ENCODE measurements at places on chromosomes 12 and 14.

- no peak for DNase-seq
Measured at GRCh38 chr12:51955702-51956101, 4.2 kb downstream of the ACVR1B start.

DNA sequence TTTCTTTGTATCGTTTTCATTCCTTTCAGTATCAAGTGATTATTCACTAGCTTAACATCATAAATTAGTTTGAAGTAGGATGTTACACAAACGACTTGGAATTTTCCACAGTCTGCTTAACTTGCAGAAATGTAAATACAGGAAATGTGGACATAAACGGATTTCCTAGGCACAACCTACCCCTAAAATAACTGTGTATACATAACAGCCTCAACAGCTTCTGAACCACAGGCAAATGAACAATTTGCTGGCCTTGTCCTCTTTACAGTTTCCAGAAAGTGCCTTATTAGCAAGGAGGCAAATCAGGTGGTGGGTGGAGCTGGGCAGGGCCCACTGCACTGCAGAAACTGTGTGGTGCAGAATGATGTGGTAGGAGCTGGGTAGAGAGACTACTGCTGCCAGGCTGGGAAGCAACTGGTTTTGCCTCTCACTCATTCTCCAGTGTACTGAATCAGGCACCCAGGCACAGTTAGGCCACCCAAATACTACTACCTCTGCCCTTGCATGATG is 14.1 kb downstream of the DRAM1 start:
- no peak for DNase-seq

- no peak for DNase-seq
Measured at GRCh38 chr12:82910246-82910893, 223.7 kb downstream of the TMTC2 start.

- DNase-seq, result no peak
Measured at GRCh38 chr12:51915951-51916350, 8.6 kb downstream of the ACVRL1 start.

DNA sequence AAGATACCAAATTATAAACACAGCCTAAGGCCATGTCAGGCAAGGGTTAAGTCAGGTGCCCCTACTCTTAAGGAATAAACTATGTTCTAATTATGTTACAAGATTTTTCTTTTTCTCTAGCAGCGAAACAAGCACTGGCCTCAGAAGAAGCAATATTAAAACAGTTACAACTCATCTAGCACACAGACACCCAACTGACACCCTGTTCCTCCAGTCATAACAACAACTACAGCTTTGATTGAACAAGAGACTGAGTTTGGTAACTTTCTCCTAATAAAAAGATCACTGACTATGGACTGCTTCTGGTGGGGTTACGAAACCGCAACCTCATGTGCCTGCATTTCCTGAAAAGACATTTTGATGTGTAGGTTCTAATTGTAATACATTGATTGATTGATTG is 3.3 kb upstream of the DAO start:
- DNase-seq, result no peak

- no peak for DNase-seq
Measured at GRCh38 chr12:121190523-121191031, 19.4 kb upstream of the P2RX4 start.

DNA sequence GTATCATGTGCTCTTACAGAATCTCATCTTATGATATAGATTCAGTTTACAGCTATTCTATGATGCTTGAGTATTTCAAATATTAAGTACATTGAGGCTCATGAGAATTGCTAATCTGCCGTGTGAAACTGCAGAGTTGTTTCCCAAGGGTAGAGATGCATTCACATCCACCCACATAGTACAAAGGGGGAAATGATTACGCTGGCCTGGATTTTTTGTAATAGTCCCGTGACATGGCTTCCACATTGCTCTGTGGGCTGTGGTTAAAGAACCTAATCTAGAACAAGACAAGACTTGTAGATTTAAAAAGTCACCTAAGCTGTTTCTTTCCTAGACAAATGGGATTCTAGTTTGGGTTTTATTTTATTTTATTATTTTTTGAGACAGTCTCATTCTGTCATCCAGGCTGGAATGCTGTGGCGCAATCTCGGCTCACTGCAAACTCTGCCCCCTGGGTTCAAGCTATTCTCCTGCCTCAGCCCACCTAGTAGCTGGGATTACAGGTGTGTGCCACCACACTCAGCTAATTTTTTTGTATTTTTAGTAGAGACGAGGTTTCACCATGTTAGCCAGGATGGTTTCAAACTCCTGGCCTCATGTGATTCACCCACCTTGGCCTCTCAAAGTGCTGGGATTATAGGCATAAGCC is 13.0 kb upstream of the RIOX1 start:
- DNase-seq, result no peak

GRCh38 chr12:47415054-47415453 is 290.8 kb downstream of the RPAP3 start:
- no peak for DNase-seq

GRCh38 chr12:27305673-27306456 is 26.8 kb upstream of the BMAL2 start:
- DNase-seq, result no peak

GRCh38 chr14:100033347-100034075 is 31.7 kb upstream of the EVL start:
- no peak for DNase-seq

DNA sequence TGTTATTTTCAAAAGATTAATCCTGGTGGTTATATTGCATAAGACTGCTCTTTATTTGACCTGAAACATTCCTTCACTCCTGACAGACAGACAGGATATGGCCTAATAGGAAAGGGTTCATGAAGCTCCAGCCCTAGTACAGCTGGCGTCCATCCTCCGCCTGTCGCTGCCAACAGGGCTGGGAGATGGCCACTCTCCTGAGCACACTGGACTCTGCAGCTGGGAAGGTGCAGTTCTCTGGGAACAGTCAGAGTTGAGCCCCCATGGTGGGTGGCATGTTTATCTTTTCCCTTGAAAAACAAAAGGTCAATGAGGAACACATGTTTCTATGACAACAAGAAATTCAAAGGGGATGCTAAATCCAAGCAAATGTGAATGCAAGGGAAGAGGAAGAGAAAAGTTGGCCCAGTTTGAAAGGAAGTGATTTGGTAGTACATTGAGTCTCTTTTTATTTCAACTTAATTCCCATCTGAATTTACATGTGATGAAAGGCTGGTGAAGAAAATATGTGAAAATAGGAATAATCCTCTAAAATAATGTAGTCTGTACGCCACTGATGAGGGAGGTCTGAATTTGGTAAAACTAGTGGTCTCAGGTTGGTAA is 89.9 kb upstream of the DCN start:
- no peak for DNase-seq

- DNase-seq, result no peak
Measured at GRCh38 chr14:103155010-103155409, 31.7 kb downstream of the TNFAIP2 start.

DNA sequence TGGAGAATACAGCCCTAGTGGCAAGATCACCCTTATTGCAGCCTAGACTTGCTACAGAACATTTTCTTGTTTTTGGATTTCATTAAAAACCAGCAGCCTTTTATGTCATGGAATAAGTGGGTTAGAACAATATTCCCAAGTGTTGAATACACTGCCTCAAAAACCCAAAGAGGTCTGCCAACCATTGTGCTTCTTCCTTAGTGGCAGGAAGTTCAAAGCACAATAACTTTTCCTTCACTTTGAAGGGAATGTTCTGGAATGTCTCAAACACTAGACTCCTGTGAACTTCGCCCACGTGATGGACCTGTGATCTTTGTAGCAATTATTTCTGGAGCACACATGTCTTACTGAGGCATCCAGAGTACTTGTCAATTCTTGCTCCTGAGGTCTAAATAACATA is 8.5 kb downstream of the SLC17A8 start:
- no peak for DNase-seq

- DNase-seq, result no peak
Measured at GRCh38 chr14:35558680-35559079, 24.7 kb downstream of the INSM2 start.

- no peak for DNase-seq
Measured at GRCh38 chr14:59044707-59045106, 143.8 kb upstream of the DAAM1 start.

DNA sequence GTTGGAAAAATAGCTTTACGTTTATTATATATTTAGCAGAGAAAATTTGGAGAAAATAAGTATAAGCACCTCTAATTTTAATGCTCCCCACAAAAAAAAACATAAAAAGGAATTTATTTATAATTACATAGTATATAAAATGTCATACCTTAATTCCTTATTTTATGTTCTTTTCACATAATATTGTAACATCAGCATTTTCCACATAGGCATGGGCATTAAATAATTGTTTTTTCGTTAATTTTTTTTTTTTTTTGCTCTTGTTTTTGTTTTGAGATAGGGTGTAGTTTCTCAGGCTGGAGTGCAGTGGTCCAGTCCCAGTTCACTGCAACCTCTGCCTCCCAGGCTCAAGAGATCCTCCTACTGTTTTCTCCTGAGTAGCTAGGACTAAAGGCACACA is 329.8 kb upstream of the FOXG1 start:
- no peak for DNase-seq

- DNase-seq, result no peak
Measured at GRCh38 chr12:4567073-4567881, 5.3 kb downstream of the DYRK4 start.

GRCh38 chr12:89825591-89826449 is 117.2 kb upstream of the ATP2B1 start:
- no peak for DNase-seq

GRCh38 chr12:4203772-4204376 is 69.7 kb upstream of the CCND2 start:
- no peak for DNase-seq

DNA sequence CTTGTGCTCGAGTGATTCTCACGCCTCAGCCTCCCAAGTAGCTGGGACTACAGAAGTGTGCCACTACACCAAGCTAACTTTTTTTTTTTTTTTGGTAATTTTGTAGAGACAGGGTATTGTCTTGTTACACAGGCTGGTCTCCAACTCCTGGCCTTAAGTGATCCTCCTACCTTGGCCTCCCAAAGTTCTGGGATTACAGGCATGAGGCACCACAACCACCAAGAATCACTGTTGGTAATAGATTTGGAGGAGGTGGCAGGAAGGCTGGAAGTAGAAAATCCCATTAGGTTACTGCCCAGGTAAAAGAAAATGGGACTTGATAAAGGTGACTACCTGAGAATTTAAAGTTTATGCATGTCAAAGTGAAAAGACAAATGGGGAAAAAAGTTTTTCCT is 1.4 kb upstream of the CDCA4 start:
- no peak for DNase-seq

DNA sequence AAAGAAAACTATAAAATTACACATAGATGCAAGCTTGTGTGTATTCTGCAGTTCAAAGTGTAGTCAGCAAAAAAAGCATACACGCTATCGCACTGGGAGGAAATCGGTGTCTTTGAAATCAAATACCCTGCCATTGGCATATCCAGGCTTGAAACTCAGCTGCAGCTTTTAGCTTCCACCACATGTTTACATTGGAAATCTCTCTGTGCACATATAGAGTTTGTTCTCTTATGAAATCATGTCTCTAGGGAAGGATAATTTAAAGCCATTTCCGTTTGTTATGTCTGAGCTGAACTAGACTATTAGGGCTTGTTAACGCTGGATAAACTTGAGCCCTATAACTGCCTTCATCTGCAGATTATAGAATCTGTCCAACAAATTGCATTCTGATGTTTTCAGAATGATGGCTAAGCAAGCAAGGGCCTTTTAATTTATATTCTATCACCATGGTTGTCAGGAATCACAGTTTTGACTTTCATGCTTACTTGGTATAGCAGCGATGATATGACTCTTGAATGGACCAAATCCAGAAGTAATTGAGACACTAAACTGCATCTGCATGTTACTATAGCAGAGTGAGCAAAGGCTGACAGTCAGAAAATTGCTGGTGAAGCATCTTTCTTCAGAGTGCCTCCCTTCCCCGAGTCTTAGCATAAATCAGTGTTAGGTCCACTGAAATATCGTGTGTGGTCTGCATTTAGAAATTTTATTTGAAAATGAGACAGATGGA is 442.8 kb downstream of the ZFP36L1 start:
- DNase-seq, result no peak

- DNase-seq, result no peak
Measured at GRCh38 chr14:45359746-45360145, 106.7 kb upstream of the MIS18BP1 start.

DNA sequence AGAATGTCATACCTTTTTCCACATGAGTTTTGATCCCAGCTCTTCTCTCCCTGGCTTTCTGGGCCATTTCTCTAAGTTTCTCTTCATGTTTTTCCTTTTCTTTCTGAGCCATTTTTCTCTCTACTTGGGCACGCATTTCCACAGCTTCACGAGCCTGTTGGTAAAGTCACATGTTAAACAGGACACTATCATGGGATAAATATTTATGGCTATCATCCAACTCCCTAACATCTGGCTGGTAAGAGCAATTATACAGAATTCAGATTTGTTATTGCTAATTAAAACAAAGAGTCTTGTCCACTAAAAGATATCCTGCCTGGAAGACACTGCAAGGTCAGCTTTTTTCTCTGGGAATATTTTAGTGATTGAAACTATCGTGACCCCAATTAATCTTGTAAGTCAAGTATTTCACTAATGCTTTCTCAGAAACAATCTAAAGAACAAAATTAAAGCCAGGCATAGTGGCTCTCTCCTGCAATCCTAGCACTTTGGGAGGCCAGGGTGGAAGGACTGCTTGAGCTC is 23.1 kb downstream of the SLIRP start:
- no peak for DNase-seq

GRCh38 chr12:85740186-85740585 is 96.0 kb downstream of the RASSF9 start:
- no peak for DNase-seq
